Tibial nerve (tissue), 4 donors: ENCODE measurements at places on chromosomes 1 and 21. TPM values are rescaled to one million over a fixed set of nuclear protein-coding genes. Genes with fewer than 3 reads are reported as not detected.

GRCh38 chr1:198681252-198681651, 42.4 kb downstream of the PTPRC start:
- DNase-seq, result no peak

DNA sequence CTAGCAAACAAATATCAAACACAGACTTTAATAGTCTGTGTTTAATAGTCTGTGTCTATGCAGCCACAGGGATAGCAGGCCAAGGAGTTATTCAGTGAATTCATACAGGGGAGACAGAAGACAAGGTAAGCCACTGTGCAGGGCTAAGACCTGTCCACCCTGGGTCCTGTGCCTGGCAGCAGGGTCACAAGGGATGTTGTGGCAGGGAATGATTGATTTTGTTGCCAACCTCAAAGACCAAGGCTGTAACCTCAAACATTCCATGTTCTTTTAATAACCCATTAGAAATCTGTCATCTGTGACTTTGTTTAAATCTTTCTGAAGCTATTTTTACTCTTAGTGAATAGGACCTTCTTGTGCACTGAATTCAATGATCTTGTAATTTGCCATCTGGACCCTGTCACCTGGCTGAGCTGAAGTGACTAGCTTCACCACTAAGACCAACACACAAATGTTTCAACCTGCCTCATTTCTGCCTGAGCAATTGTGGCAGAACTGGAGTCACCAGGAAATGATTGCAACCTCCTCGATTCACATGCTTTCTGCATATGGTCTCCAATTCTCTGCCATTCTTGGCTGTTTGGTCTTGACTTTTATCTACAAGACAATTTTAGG, 154.2 kb downstream of the ASTN1 start:
- DNase-seq, result no peak

DNA sequence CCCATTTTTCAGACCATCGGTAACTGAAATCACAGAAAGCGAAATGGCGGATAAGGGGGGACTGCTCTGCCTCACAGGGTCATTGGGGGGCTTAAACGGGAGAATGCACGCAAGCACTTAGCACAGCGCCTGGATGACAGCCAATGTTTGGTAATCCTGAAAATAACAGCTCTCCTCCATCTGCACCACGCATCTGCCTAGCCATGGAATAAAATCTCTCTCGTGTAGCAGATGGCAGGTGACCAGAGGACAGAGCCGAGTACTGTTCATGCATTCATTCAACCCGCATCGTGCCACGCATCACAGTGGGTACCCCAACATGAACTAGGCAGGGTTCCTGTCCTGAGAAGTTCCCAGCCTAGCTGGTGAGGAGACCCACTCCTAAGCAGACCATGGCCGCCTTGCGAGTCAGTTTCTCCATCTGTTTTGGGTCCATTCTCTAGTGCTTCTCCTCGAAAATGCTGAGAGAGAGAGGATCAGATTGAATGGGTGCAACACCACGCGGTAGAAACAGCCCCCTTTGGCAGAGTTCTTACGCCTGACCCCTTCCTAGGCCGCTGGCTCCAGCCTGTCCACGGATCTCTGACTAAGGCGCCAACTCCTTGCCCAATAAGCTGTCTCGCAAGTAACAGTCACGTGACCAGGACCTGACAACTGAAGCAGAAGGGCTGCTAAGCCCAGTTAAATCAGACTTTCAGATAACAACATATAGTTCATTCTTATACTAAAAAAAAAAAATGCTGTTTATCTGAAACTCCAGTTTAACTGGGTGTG, 7.3 kb downstream of the SLC1A7 start:
- DNase-seq, result no peak

DNA sequence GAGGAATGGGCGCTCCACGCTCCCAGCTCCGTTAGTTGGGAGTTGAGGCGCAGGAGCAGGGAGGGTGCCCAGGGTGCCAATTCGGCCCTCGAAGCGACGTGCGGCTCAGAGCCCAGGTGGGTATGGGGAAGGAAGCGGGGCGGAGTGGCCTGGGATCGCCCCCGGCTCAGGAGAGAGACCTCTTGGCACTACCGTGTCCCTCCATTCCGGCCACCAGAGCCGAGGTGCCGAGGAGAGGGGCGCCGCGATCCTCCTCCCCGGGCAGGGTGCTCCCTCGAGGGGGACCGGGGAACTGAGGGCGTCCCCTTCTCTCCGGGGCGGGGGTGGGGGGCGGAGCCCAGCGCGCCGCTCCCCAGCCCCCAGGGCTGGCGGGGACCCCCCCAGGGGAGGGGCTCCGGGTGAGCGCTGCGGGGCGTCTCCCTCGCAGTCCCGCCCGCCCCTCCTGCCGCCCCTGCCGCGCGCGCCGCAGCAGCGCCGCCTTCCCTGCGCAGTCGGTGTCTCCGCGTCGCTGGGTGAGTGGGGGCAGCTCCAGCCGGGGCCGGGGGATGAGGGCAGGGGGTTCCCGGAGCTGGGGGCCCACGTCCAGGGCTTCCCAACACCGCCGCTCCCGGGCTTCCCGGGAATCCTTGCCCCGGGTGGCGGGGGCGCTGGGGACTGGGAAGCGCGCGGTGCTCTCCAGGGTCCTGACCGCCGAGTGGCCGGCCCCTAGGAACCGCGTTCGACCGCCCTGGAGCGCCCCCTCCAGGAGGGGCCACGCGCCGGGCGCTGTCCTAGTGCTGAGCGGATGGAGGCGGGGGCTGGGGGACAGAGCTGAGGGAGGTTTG, at the start of gene HPCA:
Gene HPCA, plus strand, starts transcription at position 488 of the 824 bp plus-strand sequence. CDS start 2,408 bp downstream, outside the sequence.
- no peak for DNase-seq

GRCh38 chr1:116128664-116129063, 17.5 kb downstream of the MAB21L3 start:
- DNase-seq, result no peak

DNA sequence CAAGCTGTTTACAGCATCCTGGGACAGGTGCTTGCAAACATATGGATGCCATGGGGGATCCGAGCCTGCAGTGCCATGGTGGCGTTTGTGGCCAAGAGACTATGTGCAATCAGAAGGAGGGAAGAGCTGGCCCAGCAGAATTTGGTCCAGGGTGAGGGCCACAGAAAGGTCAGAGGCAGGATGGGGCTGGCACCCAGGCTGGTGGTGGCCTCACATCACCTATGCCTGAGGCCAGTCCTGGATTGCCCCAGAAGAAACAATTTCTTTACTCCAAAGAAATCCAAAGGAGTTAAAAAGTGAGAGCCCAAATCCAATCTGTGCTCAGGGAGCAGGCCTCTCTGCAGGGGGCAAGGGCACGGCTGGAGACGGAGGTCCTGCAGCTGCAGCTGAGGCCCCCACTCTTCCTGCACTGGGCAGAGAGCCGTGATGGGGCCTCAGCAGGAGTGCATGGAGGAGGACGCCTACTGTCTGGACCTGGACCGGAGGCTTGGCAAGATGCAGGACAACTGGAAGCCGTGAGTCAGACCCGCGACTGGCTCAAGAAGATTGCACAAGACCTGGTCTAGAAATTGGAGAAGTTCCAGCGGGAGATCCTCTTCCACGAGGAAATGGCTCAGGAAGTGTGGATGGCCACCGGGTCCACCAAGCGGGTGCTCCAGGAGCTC, 163.5 kb downstream of the RYR2 start:
- no peak for DNase-seq

GRCh38 chr1:228804640-228805413, 69.5 kb downstream of the RHOU start:
- no peak for DNase-seq

GRCh38 chr21:29084372-29084771, 10.9 kb upstream of the CCT8 start:
- no peak for DNase-seq

DNA sequence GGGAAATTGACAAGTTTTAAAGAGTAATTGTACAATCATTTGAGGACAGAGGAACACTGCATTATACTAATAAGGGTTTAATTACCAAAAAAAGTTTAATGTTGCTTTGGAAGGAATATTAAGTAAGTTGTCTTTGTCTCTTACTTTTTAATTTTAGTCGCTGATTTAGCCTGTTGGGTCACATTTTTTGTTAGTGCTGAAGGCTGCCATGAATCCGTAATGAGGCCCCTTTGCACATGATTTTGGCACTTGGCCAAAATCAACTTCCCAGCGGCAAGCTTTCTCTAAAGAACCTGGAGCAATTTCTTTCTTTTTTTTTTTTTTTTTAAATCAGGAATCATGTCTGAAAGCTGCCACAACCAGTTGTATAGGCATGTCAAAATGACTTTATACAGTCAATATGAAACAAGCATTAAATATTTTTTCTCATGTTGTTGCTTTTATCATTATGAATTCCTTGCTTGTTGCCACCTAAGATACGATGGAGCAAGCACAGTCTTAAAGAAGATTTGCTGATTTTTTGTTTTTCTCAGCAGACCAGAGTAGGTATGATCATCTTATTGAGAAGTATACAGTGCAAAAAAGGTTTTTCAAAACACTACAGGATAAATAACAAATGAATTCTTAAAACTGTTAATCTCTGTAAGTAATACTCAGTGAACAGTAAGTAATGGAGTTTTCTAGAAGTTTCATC, 690.4 kb downstream of the USP25 start:
- peak; percentile 38 for DNase-seq

DNA sequence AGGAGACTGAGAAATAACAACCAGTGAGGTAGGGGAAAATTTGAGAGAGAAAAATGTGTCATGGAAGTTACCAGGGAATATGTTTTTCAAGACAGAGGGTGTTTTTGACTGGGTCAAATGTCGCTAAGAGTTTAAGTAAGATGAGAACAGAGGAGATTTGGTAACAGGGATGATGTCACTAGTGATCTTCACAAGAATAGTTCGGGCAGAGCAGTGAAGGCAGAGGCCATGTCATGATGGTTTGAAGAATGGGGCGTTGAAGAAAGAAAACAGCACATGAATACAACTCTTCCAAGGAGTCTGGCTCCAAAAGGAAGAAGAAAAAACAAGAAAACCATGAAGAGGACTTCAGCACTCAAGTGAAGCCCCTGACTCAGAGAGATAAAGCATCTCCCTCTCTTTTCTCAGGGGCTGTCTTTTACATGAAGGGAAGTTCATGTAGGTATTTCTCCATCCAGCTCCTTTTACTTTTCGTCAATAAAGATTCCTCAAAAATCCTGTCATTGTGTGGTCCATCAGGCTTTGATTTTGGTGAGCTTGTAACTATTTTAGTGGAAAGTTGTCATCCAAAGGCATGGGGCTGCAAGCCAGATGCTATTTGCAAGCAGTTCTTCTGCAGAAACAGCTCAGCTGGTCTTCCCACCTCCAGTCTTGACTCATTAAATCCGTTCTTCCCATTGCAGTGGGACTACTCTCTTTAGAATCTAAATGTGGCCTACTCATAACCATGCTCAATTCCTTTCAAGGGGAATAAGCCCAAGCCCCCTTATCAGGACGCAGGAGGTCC, 397.3 kb downstream of the LMX1A start:
- no peak for DNase-seq

DNA sequence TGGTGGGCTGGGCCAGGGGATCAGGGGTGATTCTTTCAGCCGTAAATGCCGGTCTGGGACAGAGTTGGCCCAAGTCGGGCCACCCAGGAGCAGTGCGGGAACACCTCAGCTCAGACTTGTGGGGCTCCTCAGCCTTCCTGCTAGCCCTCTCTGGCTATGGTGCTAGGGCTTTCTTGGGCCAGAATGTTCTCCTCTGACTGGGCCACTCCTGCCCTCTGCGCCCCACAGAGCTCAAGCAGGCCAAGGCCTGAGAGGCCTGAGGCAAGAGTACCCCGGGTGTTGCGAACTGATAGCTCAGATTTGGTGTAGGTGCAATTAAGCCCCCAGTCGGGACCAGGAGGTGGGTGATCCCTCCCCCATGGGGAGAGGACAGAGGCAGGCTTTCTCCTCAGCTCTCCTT, 51.8 kb downstream of the LGR6 start:
- DNase-seq, result no peak

DNA sequence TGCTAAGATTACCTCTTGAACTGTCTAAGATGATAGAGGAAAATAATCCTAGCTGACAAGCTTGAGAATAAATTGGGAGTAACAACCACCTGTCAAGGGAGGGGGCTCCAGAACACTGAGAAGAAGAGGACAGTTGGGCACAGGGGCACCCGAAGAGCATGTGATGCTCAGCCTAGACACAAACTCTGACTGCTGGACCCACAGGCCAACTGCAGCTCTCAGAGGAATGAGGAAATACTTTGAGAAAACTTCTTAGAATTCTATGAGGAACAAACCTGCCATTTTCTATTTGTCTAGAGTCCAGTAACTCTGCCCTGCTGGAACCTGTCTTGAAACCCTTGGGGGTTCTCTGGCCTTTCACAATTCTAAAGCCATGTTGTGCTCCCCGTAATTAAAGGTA, 124.1 kb upstream of the KCNK2 start:
- DNase-seq, result no peak

GRCh38 chr1:156129687-156130577, 15.4 kb downstream of the LMNA start:
- peak; percentile 77 for DNase-seq

Gene PGLYRP3
- total RNA-seq, result not detected

Gene TNFRSF1B
- total RNA-seq, result 35.2 TPM

Gene WARS2
- 18.9 TPM for total RNA-seq

Gene VWA5B1
- not detected for total RNA-seq
